ENCODE measurements at places on chromosomes 3 and 15.

GRCh38 chr3:46725621-46726314, 8.1 kb upstream of the PRSS50 start:
- no peak for DNase-seq

- DNase-seq = no peak
Measured at GRCh38 chr3:10614168-10614567, 108.8 kb upstream of the ATP2B2 start.

DNA sequence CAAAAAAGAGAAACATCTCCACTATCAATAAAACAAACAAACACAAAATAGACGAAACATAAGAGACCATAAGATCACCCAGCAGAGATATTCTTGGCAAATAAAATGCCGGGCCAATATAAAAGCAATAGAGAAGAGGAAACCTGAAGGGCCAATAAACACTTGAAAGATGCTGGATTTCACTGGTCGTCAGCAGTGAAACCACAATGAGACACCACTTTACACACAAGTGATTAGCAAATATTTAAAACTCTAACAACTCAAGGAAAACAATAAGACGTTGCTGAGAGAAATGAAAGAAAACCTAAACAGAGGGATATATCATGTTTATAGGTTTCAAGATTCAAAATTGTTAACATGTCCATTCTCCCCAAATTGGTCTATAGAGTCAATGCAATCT, 148.5 kb downstream of the WDR76 start:
- DNase-seq = no peak

GRCh38 chr3:54713455-54713854, 214.4 kb downstream of the LRTM1 start:
- no peak for DNase-seq

DNA sequence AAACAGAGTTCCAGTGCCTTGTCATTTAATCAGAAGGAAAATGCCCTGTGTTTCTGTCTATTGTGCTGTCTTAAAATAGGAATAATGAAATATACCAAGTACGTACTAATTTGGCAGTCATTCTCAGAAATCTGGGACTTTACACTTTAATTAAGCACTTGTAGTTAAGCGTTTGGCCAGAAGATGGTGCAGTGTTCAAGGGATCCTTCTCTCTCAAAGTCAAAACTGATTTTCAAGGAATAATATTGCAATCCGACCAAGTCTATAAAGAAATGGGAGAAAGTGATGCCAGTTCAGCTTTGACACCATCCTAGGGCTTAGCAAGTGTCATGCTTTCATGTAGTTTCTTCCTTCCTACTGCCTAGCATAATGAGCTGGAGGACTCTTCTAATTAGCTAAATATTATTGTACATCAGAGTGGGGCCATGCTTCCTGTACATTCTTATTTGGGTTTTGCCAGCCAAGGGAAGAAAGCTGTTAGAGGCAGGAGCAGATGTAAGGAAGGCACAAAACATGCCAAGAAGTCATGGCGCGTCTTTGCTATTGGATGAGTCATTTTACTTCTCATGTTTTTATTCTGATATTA, 64.8 kb downstream of the SAMMSON start:
- DNase-seq = no peak

GRCh38 chr15:73480050-73480449, 37.1 kb downstream of the REC114 start:
- no peak for DNase-seq

- DNase-seq = no peak
Measured at GRCh38 chr3:4772171-4772804, 206.9 kb upstream of the BHLHE40 start.

- DNase-seq = no peak
Measured at GRCh38 chr3:62168356-62168755, 205.0 kb downstream of the FEZF2 start.

GRCh38 chr3:152519376-152519775, 250.6 kb downstream of the MBNL1 start:
- no peak for DNase-seq

DNA sequence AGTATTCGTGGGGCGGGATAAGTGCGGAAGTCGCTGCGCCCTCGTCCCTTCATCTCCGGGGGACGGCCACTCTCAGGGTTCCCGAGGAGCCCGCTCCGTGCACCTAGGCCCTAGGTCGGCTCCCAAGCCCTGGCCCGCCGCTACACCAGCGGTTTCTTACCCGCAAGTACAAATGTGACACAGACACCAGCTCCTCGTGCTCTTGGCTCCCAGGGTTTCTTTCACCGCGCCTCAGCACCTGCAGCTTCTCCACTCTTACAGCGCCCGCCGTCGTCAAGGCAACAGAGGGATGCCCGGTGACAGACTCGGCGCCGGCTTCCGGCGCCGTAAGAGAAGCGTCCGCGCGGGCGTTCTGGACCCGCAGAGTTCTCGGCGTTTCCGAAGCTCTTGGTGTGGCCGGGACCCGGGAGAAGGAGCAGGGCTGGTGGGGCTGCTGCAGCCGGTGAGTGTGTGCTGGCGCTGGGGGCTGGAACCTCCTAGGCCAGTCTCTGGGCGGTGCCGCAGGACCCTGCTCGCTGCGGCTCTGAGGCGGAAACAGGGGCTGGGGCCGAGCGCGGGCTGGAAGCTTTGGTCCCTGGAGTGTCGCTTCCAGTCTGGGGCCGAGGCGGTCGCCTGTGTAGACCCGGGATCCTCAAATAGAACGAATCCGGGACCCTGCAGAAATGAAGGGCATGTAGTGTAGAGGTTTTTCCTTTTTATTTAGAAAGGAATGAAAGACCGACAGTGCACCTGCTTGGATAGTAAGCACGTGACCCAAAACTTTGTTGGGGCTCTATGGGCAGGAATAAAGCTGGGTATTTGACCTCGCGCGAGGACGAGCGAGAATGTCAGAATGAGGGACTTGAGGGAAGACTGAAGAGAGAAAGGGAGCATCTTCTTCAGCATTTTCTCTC, 155.4 kb upstream of the GOLGA6L4 start:
- DNase-seq = peak; percentile 52

DNA sequence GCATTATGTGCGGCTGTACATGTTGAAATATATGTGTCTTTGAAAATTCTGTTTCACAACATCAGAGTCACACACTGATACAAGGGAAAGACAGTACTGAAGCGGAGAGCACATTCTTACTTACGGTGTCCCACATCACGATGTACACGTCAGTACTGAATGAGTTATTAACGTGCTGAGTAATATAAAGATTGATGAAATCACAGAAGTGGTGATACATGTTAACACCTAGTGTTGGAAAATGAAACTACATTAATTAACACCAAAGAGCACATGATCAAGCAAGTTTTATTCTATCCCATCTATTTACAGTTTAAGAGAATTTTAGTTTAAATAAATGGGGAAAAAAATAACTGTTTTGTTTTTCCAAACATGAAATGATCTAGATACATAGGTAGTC, 15.6 kb downstream of the EOGT start:
- no peak for DNase-seq

- DNase-seq = no peak
Measured at GRCh38 chr3:155238845-155239244, 54.6 kb downstream of the STRIT1 start.

DNA sequence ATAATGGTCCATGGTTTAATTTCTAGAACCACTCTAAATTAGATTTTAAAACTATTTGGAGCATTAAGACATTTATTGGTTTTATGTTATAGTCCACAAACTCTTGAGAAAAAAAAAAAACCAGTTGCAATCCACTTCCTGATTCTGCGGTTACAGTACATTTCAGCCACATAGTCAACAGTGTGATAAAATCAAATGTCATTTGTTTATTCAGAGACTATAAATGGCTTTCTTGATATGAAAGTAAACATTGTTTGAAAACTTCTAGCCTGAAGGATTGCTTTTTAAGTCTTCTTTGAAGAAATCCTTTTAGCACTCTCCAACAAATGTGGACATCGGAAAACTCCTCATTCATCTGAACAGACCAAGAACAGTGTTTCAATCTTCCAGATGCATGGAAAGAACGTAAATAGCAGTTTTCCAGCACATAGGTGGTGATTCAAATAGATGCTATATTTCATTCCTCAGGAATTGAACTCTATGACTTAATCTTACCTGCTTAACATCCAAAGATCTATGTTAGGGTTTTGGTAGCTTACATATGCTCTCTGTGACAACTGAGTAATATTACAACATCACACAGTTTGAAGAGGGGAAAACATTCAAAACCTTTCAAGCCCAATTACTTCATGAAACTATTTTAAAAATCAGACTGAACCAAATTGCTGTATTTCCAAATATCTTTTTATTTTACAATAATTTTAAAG, 87.8 kb upstream of the UBE2E2 start:
- DNase-seq = no peak

DNA sequence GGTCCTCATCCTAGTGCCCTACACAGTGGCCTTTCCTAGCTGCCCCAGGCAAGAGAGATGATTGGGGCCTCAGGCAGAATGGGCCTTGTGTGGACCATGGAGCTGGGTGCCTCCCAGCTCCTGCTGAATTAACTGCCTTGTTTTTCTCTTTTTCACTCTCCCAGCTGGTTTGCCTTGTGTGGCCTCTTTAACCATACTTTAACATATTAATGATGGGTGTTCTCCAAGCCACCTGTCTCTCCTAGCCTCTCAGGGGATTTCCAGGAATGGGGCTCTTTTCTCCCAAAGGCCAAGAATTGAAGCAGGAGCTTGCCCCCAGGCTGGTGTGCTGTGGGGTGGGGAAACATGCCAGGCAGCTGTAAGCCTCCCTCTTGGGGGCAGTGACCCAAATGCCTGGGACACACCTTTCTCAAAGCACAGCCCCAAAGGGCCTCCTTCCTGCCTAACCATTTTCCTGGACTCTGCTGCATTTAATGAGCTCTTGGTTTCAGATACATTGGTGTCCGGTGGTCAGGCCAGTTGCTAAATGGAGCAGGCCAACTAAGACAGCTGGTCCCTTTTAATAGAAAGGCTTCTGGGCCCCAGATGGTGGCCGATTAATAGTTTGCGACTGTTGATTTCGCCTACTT, 5.6 kb downstream of the ALPK3 start:
- no peak for DNase-seq

DNA sequence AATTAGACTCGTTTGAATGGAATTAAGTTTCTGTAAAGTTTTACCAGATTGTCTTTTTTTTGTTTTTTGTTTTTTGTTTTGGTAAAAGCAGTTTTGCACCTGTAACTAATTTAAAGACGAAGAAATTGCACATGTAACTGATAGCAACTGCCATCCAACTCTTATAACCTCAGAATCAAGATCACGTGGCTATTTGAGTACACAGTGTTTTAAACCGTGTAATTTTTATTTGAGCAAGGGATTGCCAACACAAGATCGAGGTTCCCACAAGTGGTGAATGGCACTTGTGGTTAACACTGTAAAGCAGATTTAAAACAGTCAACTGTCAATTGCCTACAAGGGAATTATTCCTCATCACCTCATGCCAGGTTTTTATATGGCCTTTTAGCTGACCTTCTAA, 67.3 kb downstream of the PPARG start:
- no peak for DNase-seq

DNA sequence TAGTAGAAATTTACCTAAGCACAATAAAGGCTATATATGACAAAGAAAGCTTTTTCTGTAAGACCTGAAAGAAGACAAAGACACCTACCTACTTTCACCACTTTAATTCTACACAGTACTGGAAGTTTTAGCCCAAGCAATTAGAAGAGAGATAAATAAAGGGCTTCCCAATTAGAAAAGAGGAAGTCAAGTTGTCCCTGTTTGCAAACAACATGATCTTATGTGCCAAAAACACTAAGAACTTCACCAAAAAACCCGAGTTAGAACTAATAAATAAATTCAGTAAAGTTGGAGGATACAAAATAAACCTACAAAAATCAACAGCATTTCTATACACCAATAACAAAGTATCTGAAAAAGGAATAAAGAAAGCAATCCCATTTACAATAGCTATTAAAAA, 190.9 kb downstream of the NR2F2 start:
- no peak for DNase-seq

- no peak for DNase-seq
Measured at GRCh38 chr15:84824260-84825007, 7.3 kb downstream of the ALPK3 start.

DNA sequence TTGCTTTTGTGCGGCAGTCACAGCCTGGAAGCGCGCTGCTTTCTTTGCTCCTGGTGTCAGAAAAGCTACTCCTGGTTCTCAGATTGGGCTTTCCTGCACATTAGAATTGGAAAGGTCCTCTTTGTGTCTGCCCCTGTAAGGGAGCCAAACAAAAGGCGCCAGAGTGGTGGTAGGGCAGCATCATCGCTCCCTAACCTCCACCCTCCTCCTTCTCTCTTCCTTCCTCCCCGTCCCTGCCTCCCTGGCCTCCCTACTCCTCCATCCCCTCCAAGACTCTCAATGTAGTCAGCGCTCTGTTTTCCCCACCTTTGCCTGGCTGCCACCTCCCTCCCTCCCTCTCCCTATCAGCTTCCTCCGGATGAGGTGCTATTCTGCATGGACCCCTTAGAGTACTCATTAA, 65.3 kb downstream of the SH3GL3 start:
- DNase-seq = no peak

- no peak for DNase-seq
Measured at GRCh38 chr15:29670266-29670665, 152.0 kb downstream of the TJP1 start.

- no peak for DNase-seq
Measured at GRCh38 chr15:57382215-57382614, 5.9 kb downstream of the CGNL1 start.

DNA sequence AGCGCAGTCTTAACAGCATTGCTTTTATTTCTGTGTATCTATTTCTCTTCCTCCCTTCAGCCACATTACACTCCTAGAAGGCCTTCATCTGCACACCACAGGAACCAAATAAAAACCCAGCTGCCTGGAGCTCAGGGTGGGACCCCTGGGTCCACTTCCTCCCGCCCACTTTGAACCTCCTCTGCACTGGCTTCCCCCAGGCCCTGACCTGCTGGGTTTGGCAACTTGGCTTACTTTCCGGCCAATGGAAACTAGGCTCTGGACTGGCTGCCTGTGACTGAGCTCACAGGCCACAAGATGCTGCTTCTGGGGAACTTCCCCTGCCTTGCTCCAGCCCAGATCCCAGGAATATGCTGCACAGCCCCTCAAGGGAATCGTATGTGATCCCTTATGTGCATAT, 89.8 kb downstream of the SEMA5B start:
- no peak for DNase-seq

DNA sequence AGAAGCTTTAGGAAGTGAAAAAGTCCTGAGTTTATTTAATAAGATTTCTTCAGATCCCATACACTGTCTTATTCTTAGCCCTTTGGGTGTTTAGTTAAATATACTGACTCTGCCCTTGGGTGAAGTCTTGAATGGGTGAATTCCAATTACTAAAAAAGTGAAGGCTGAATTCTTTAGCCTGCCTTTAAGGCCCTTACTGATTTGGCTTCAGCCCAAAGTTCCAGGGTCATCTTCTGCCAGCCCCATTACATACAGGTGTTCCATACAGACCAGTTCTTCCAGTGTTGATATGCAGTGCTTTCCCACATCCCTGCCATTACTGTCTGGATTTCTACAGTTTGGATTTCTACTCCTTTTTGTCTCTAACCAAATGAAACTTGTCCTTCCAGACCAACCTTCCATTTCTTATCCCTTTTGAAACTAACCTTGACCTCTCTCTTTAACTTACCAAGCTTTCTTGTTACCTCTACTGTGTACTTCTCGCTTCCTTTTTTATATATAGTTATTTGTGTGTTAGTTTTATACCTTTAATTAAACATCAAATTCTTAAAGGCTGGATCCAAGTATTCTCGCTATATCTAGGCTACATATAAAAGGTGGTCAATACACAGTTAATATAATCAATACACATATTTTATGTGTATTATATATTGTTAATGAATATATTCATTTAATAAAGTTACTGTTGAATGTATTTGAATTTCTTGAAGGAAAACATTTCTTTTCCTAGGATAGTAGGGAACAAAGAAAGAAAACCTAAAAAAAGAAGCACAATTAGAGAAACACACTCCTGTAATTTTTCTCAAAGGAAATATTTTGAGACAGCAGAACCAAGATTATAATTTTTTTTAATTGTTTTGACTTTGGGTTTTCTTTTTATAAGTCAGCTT, 15.0 kb downstream of the MBNL1 start:
- DNase-seq = no peak

Data from stimulated activated CD4-positive, alpha-beta T cell treated with anti-CD3 and anti-CD28 coated beads, TNF-alpha, amount 100 ng/mL, for 48 hours (primary cell).